ENCODE measurements at places on chromosomes 6 and 20.

- no peak for DNase-seq
These were observed 1.7 kb upstream of the NKX2-4 start for GRCh38 chr20:21399005-21399475.

- DNase-seq, result no peak
These were observed 14.1 kb upstream of the KCNG1 start for GRCh38 chr20:51036827-51037531.

DNA sequence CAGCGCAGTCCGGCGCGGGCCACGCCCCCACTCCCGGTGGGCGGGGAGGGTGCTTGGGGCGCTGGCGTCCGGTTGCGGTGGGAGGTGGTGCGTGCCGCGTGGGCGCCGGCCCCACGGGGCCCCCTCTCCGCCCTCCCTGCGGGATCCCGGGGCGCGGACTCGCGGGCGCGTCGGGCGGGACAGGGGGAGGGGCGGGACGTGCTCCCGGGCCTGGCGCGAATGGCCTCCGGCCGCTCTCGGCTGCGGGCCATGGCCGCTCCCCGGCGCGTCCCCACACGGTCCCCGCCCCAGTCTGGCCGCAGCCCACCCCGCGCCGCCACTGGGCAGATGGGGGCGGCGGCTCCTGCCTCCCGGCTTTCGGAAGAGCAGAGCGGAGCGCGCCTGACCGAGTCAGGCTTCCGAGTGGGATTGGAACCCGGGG is 771 bp upstream of the PPP1R3G start:
- no peak for DNase-seq

GRCh38 chr6:55450005-55450404 is 122.7 kb downstream of the GFRAL start:
- DNase-seq, result no peak

GRCh38 chr20:61134296-61135030 is 117.6 kb upstream of the CDH4 start:
- DNase-seq, result no peak

DNA sequence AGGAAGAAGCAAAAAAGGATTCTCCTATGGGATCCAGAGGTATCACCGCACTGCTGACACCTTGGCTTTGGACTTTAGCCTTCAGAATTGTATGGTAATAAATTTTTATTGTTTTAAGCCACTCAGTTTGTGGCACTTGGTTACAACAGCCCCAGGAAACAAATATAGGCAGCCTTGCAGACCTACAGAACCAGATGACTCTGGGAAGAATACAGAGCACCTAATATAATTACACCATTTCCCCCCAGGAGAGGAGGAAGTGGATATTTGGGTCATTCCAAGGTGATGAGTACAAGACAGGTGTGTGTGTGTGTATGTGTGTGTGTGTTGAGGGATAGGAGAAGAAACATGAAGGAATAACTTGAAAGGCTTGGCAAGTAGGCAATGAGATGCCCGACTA is 84.2 kb upstream of the ENPP5 start:
- DNase-seq, result no peak

Data from caudate nucleus (tissue), 63 donors.